ENCODE measurements at places on chromosomes 2 and 18.

- no peak for DNase-seq
Observed at GRCh38 chr2:71528131-71528591, 74.8 kb downstream of the DYSF start.

- DNase-seq = no peak
Observed at GRCh38 chr18:24628326-24628725, 167.9 kb downstream of the HRH4 start.

- no peak for DNase-seq
Observed at GRCh38 chr18:57728941-57729511, 74.1 kb downstream of the ATP8B1 start.

DNA sequence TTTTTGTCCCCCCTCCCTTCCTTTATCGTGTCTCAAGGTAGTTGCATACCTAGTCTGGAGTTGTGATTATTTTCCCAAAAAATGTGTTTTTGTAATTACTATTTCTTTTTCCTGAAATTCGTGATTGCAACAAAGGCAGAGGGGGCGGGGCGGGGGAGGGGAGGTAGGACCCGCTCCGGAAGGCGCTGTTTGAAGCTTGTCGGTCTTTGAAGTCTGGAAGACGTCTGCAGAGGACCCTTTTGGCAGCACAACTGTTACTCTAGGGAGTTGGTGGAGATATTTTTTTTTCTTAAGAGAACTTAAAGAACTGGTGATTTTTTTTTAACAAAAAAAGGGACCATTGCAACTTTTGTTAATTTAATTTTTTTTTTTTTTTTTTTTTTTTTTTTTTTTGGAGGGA is 2.1 kb downstream of the SOX11 start:
- no peak for DNase-seq

DNA sequence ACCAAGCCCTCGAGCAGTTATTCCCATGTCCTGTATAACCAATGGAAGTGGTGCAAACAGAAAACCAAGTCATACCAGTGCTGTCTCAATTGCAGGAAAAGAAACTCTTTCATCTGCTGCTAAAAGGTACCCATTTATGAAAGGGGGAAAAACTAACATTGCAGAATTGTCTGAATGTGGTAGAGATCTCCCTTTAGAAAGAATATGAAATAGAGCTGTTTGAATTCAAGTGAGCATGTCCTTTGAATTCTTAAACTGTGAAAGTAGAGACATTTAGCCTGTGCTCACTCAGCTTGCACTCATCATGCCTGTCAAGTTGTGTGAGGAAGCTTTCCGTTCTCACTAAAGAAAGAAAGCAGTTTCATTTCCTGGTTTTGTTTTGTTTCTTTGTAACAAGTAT is 87.4 kb downstream of the EML4 start:
- DNase-seq = no peak

GRCh38 chr2:1978706-1979105 is 234.4 kb upstream of the PXDN start:
- DNase-seq = no peak

DNA sequence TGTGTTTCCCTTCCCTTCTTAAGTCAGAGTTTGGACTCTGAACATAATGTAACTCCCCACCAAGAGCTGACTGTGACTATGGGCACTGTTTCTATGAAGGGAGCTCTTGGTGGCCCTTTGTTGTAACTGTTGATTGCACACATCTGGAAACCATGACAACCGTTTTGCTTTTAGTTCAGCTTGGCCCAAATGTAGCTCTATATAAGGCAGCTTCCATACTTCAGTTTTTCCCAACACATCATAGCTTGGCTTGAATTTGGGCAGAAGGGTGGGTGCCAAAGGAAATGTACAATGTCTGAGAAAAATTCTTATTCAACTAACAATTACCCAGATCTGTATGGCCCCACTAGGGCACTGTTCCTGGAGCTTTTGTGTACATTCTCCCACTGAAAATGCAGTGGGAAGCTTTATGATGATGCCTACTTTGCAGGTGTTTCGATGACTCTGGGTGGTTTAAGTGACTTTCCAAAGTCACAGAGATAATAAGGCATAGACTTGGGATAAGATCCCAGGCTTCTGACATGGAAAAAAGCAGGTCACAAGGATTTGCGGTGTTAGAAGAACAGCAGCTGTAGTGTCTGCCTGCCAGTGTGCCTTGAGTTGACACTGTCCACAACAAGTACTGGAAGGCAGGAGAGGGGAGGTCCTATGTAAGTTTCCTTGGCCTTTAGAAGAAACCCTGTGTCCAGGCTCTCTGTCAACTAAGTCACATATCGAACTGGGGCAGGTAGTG is 2.4 kb upstream of the CETN1 start:
- no peak for DNase-seq

DNA sequence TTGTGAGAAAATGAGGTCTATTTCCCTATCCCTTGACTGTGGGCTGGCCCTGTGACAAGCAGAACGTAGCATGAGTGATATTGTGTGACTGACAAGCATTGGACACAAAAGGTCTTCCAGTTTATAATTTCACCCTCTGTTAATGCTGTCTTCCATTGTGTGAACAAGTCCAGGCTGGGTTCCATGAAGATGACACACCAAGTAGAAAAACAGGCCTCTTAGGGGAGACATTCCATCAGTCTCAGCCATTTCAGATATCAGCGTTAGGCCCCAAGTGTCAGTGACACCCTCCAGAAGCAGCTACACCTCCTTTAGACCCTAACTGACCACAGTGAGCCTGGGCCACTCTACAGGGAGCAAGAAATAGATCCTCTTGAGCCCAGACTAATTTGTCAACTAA is 511.3 kb downstream of the FBXO15 start:
- DNase-seq = no peak

DNA sequence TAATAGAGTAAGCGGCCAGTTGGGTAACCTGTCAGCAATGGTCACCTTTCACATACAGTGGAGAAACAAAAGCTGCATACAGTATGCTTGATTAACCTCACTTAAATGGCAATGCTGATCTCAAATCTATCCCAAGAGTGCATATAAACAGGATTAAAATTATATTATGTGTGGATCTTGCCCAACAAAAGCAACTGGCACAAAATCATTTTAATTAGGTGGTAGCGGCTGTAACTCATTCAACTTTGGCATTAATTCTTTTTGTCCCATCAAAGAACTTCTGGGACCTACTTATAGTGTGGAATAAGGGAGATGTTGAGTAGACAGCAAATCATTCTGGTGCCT is 167.8 kb upstream of the VRK2 start:
- no peak for DNase-seq

GRCh38 chr18:11747731-11748130 is 58.7 kb downstream of the GNAL start:
- DNase-seq = no peak

DNA sequence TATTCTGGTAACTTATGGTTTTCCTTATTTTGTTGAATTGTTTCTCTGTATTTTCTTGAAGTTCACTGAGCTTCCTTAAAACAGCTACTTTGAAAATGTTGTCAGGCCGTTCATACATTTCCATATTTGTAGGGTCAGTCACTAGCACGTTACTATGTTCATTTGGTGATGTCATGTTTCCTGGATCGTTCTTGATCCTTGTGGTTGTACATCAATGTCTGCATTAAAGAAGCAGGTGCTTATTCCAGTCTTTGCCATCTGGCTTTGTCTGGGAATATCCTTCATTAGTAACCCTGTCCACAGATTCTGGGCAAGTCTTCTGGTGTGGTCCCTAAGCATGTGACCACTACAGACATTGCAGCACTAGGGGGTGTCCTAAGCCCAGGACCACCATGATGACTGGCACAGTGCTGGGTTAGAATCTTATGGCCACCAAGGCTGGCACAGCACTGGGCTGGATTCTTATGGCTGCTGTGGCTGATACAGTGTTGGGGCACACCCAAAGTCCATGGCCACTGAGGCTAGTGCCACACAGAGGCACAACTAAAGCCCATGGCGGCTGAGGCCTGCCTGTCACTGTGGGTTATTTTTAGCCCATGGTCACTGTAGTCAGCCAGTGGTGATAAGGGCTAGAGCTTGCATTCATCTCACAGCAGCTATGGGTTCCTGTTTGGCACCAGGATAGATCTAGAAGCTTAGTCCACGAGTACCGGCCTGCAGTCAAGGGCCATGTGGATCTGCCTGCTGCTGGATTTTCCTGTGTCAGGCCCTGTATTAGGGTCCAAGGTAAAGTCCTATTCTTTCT is 13.2 kb downstream of the VWA3B start:
- DNase-seq = no peak

- DNase-seq = no peak
Observed at GRCh38 chr18:55845221-55845620, 257.2 kb upstream of the TCF4 start.

- DNase-seq = no peak
Observed at GRCh38 chr18:24031916-24032315, 17.4 kb downstream of the TTC39C start.

DNA sequence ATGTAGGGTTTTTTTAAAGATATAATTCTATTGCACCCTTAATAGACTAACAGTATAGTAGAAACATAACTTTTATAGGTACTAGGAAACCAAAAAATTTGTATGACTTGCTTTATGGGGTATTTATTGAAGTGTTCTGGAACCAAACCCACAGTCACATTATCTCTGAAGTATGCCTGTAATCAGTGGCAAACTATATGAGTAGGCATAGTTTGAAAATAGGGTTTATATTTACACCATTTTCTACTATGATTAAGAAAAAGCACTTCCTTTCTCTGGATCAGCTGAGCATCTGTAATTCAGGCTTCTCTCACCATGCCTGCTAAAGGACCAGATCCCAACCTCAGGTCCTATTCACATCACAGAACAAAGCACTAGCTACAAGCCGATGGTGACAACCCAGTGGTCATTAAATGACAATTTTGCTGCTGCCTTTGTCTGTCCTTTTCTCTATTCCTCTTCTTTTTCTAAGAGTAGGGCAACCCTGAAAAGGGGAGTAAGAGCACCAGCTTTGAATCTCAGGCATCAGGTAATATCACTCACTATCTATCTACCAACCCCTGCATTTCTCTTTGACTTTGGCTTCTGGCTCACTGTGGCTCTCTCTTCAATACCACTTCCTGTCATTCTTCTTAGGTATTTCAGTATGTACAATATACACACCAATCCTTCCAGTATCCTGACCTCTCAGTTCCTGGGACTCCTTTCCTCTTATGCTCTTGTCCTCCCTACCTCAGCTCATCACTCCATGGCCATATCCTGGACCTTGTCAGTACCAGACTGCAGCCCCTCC is 14.4 kb downstream of the NEMP2 start:
- DNase-seq = no peak

DNA sequence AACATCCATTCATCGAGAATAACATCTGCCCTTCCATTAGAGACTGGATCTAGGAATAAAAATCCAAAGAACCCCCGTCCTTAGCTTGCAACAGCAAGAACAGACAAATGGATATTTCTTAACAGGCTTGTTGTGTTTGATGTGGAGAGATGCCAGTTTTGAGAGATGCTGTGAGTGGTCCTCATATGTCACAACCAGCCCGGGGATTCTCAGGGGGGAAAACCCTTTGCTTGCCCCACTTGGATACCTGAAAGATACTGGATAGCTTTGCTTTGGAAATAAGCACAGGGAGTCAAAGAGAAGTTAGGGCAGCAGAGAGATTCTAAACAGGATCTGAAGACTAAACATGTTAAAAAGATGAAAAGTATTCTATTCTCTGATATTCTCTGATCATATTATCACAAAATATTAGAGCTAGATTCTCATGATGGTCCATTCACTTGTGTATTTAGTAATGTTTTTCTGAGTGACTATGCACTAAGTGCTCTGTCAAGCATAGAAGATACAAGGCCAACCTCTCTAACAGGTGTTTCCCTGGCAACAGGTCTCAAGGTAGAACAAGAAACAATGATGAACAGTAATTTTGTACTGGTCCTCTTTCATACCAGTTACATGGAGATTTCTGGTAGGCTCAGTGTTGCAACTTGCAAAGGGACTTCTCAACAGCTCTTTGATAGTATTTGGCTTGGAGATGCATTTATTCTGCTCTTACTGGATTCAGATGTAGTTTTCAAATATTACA is 348.2 kb downstream of the MYCN start:
- DNase-seq = no peak

DNA sequence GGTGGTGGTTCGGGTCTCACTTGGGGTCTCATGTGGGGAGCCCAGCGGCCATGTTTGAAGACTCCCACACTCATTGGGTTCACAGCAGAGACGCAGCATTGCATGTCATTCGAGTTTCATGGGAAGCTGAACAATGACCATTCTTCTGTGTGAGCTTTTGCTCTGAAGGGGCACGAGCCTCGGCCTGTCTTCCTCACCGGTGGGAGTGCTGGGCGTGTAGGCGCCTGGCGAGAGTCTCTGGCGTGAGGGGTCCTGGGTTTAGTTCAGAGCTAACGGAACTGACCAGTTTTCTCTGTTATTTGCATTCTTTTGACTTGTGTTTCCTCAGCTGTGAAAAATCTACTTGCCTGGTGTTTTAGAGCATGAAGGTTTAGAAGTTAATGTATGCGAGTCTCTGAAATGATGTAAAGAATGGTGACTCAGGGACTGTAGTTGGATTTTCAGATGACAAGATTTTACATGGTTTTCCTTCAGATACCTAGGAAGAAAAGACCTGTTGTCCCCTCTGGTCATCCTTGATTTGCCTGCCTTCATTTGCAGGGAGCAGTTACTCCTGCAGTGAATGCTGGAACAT is 98.1 kb downstream of the ARMC9 start:
- no peak for DNase-seq

- no peak for DNase-seq
Observed at GRCh38 chr2:98084869-98085238, 2.1 kb upstream of the VWA3B start.

DNA sequence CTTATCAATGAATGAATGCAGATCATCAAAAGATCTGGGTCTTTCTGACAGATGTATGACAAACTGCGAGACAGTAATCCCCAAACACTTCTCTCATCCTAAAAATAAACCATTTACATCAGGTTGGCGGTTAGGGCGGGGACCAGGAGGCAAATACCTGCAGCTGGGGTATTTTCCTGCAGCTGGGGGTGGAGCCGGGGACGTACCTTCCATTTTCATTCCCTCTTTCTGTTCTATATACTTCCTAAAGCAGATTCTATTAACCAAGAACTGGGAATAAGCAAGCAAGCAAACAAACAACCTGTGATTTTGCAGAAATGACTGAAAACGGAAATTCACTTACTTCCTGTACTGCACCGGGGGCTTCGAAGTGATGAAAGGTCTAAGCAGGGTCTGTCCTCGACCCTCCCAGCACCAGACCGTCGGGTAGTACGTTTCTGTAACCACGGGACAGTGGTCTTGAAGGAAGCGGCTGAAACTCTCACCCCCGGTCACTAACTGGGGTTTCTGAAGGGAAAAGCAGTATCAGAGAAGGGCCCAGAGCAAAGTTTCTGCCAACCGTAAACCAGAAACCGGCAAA is 1.2 kb downstream of the ABHD3 start:
- no peak for DNase-seq

GRCh38 chr2:226782092-226782713 is 17.4 kb downstream of the IRS1 start:
- no peak for DNase-seq

Measured in activated CD4-positive, alpha-beta T cell treated with anti-CD3 and anti-CD28 coated beads, Interleukin-2, amount 50 U/mL, for 24 hours (primary cell).